ENCODE measurements at places on chromosomes 2 and 18. TPM values are rescaled to one million over a fixed set of nuclear protein-coding genes. Genes with fewer than 3 reads are reported as not detected.

Gene CBLN2
- not detected for total RNA-seq

DNA sequence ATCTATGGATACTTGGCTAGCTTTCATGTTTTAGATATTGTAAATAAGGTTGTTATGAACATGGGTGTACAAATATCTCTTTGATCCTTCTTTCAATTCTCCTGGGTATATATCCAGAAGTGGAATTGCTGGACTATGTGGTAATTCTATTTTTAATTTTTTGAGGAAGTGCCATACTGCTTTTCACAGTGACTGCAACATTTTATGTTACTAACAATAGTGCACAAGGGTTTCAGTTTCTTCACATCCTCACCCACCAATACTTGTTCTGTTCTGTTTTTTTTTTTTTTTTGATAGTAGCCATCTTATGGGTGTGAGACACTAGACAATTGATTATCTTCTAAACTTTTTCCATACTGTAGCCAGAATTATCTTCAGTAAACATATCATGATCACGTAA, 17.3 kb upstream of the NEUROD1 start:
- DNase-seq: no peak

Gene UGT1A6
- total RNA-seq: 0.20 TPM

Gene AGXT
- not detected for total RNA-seq

GRCh38 chr18:54388203-54389142, 30.8 kb downstream of the C18orf54 start:
- peak; percentile 70 for DNase-seq

Gene APOB
- not detected for total RNA-seq

DNA sequence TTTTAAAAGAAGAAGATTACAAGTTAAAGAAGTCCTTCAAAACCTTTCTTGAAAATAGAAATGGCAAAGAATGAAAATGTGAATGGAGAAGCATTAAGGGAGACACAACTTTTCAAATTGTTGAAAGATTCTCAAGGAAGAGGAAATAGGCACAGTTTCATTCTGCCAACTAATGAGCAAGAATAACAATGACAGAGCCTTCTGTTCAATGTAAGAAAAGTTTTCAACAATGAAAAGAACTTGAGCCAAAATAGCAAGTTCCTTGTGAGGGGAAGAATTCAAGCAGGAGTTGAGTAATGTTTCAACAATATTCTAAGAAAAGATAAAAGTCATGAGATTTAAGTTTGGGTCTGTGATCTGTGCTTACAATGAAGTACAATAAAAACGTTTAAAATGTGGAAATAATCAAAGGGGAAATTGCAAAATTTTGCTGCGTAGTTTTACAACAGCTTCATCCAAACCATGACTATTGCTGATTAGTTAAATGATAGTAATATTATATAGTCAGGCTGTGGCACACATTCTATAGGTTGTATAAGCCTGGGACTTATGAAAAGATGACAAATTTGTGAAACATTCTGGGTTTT, 122.6 kb downstream of the METTL4 start:
- no peak for DNase-seq

Gene CSRNP3
- total RNA-seq: not detected

DNA sequence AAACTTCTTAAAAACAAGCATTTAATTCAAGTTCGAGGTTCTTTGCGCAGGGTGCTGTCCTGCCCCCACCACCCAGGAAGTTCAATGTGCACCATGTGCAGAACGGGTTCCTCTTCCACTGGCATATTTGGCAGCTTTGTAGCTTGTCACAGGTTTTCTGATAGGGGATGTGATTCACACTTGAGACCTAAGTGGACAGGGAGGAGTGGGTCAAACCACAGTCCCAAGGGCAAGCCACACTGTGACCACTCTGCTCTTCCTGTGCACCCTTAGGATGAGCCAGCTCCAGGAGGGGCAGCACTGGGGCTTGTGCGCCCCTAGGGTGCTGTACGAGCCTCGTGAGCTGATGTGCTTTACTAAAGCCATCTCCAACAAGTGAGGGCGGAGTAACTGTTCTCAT, 82.5 kb downstream of the TGFA start:
- no peak for DNase-seq

DNA sequence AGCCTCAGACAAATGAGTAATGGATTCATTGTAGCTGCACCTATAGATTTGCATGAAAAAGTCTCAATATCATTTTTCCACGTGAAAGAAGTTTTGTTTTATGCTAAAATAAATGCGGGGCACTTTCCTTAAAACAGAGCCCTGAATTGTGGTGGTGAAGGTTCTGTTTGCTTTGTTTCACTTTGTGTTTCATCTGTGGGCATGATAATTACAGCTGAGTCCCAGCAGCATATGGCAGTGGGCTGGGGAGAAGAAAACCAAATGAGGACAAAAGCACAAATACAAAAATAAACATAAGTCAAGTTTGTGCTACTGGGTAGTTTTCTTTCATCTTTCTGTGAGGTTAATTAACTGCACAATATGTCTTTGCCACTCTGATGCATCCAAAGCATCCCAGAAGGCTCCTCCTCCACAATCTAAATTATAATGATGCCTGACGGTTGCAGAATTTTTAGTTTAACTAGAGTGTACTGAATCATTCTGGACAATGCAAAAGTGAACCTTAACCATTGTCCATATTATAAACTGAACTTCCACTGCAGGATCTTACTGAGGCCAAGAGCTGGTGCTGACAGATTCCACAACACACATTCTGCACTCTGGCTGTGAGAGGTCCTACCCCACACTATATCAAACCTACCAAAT, 97.6 kb downstream of the DSC3 start:
- no peak for DNase-seq

DNA sequence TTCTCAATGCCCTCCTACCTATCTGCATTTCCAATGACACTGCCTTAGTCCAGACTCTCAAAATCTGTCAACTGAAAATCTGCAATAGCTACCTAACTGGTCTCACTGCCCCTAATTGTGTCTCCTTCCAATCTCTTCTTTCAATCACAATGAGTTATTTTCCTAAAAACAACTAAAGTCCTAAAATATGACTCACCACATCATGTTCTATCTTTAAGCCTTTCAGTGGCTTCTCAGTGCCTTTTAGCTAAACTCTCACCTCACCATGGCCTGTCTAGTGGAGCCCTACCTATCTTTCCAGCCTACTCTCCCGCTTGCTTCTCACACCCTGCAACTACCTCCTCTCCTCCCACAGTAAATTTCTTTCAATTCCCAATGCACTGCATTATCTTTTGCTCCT, 220.9 kb upstream of the PKDCC start:
- no peak for DNase-seq

GRCh38 chr2:26559556-26559955, 81.6 kb downstream of the CIB4 start:
- DNase-seq: no peak

DNA sequence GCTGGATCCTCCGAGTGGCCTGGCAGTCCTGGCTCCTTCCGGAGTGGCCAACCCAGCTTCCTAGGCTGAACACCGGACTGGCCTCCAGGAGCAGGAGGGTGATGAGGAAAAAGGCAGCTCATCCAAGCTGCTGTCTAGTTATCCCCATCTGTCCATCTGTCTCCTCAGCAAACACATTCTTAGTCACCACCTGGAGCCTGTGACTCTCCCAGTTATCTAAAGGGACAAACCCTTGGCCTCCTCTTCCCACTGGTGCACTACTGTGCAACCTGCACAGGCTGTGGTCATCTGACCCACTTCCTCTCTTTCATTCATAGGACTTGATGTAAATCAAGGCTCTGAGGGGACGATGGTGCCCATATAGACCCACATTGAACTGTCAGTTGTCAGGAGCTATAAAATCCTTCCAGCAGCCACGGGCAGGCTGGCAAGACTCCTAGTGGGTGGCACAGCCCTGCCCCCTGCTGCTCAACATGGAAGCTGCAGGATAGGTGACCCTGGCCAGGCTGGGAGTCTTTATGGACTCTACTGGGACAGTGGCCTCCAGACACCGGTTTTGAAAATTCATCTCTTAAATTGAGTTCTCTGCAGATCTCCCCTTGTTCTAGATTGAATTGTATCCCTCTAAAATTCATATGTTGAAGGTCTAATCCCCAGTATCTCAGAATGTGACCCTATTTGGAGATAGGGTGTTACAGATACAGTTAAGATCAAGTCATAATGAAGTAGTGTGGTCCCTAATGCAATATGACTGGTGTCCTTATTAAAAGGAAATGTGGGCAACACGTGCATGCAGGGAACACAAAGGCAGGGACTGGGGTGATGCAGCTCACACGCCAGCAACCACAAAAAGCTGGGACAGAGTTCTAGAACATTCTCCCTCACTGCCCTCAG, 29.3 kb upstream of the DUSP2 start:
- peak; percentile 48 for DNase-seq

- no peak for DNase-seq
Observed at GRCh38 chr2:226911932-226912331, 76.1 kb downstream of the RHBDD1 start.

GRCh38 chr18:24993628-24994027, 358.3 kb downstream of the ZNF521 start:
- peak; percentile 20 for DNase-seq

- no peak for DNase-seq
Observed at GRCh38 chr2:172472446-172473033, 45.2 kb downstream of the ITGA6 start.

GRCh38 chr18:10511236-10511635, 14.6 kb upstream of the NAPG start:
- DNase-seq: no peak

GRCh38 chr2:41728788-41729338, 319.0 kb upstream of the PKDCC start:
- peak; percentile 25 for DNase-seq

Gene POTEI
- 0.13 TPM for total RNA-seq

GRCh38 chr2:74383254-74383653, 3.1 kb upstream of the DCTN1 start:
- DNase-seq: peak; percentile 11

DNA sequence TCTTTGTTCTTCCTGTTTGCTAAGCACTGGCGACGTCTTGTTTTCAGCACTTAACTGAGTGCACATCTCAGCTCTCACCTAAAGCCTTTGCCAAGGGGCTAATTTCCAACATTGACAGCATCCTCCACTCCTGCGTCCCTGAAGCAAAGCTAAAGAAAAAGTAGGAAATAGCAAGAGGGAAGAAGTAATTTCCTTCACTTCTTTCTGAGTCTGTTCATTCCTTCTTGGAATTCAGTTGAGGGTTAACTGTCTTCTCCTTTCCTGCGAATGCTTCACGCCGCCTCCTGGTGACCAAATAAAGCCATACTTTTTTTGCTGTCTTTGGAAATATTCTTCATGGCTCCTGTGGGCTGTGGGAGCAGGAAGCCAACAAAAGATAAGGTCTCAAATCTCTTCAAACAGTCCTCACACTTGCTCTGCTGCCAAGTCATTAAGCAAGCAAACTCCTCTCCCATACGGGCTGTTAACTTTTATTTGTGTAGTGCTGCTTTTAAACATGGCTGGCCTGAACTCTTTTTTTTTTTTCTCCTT, 100.9 kb downstream of the DPP10 start:
- no peak for DNase-seq

Gene GULP1
- total RNA-seq: 14.6 TPM

Gene IL1F10
- not detected for total RNA-seq

Gene R3HDM1
- total RNA-seq: 35.0 TPM

GRCh38 chr2:203510941-203511305, 24.2 kb downstream of the RAPH1 start:
- DNase-seq: no peak

DNA sequence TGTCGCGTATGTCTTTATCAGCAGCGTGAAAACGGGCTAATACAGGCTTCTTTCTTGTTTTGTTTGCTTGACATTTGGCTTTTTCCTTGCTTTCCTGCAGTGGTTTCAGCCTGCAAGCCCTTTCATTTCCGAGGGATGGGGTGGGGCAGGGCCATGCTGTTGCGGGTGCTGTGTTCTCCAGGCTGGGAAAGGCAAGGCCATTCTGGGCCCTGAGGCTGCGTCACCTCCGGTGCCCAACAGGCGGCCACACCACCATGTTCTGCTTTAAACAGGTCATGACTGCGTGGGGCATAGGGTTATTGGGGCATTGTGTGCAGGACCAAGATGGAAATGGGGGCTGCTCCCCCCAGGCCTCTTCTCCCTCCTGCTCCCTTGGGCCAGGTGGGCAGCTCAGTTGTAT, 38.6 kb upstream of the PLB1 start:
- no peak for DNase-seq

Gene M1AP
- not detected for total RNA-seq

Gene GKN1
- not detected for total RNA-seq

GRCh38 chr2:70830366-70830765, 5.2 kb downstream of the CD207 start:
- no peak for DNase-seq

DNA sequence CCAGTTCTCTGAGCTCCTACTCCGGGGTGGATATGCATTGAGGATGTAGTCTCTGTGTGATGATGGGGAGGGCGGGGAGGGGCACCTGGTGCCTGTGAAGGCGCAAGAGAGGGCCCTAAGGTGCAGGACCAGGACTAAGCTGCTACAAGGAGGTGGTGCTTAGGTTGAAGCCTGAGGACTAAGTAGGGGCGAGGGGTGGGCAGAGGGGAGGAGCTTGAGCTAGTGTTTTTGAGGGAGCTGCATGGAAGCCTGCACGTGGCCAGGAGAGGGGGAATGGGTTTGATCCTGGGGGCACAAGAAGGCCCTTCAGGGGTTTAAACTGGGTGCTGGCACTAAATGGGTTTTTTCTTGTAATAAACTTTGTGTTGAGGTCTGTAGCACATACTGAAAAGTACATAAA, 105.0 kb downstream of the UGGT1 start:
- DNase-seq: no peak

Gene IL1R2
- not detected for total RNA-seq

- DNase-seq: no peak
Observed at GRCh38 chr2:12164689-12165088, 418.3 kb downstream of the LPIN1 start.

DNA sequence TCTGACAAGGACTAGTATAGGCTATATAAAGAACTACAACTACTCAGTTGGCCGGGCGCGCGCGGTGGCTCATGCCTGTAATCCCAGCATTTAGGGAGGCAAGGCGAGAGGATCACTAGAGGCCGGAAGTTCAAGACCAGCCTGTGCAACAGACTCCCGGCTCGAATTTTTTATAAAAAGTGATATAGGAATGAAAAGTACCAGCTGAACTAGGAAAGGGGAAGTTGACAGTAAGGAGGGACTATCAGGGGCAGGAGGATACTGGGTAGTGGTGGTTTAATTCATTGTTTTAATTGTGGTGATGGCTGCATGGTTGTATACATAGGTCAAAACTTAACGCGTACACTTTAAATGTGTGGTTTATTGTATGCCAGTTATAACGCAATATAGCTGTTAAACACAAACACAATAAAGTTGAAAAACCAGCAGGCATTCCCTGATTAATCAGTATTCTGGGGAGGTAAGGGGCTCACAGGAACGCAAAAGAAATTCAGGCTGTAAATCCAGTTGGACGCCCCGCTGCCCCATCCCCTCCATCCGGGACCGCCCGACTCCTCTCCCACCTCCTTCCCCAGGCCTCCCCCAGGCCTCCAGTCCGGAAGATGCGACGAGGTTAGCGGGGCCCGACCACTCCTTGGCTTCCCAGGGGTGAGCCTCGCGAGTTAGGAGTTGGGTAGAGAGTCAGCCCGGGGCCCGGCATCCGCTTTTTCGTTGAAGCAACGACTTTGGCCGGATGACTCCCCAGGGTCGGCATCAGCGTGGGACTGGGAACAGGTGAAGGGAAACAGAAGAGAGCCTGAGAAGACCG, 746 bp upstream of the POLR1B start:
- DNase-seq: peak; percentile 73

Measured in MG63 (cell line).